Stimulated activated CD8-positive, alpha-beta memory T cell treated with anti-CD3 and anti-CD28 coated beads, Interleukin-2, amount 100 ng/mL, for 48 hours (primary cell): ENCODE measurements at places on chromosomes 2 and 18.

DNA sequence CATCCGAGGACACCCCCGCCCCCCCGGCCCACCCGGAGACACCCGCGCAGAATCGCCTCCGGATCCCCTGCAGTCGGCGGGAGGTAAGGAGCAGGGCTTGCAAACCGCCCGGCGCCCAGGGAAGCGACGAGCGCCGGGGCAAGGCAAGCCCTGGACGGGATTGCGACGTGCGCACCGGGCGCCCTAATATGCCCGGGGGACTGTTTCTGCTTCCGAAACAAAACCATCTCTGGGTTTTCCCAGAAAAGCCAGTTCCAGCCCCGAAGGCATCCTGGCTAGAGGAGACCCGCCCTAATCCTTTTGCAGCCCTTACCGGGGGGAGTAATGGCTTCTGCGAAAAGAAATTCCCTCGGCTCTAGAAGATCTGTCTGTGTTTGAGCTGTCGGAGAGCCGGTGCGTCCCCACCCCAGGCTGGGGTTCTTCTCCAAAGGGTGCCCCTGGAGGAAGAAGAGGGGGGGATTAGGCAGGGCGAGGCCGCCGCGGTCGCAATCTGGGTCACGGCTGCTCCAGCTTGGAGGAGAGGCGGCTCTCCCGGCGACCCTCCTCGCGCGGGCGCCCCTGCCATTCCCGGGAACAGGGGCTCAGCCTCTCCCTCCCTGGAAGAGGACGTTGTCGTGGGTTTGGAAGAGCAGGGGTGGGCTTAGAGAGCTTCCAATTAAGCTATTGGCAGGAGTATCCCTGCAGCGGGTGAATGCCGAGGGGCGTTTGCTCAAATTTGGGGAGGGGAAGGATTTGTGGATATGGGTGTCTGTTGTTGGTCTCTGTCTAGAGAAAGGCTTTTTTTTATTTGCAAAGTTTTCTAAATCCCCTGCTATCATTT, 521 bp downstream of the MYCN start:
- DNase-seq = no peak

GRCh38 chr18:4691836-4692235, 236.7 kb upstream of the DLGAP1 start:
- no peak for DNase-seq

GRCh38 chr2:71814885-71815284, 332.8 kb downstream of the CYP26B1 start:
- DNase-seq = no peak

DNA sequence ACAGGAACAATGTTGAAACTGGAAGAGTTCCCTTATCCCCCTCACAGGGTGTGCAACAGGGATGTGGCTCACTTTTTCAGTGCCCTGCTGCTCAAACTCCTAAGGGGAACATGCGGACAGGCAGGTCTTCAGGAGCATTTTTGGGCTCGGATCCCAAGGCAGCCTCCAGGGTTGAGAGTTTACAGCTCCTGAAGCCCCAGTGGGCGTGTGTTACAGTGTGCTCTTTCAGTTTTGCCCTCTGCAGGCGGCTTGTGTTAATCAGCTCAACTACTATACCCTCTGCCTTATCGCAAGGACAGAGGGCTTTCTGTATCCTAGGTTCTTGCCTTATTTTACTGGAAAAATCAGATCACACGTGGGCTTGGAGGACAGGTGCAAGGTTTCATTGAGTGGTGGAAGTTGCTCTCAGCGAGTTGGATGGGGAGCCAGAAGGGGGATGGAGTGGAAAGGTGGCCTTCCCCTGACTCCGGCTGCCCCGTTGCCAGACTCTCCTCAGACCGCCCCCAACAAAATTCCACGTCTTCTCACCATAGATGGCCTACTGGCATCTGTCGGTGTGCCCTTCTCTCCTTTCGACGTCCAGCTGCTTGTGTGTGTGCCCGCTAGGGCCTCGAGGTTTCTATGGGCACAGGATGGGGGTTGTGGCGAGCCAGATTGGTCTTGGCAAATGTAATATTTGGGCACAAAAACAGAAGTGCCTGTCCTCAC, 541.9 kb downstream of the TMX3 start:
- DNase-seq = no peak
